ENCODE measurements at places on chromosomes 2 and 18. TPM values are rescaled to one million over a fixed set of nuclear protein-coding genes. Genes with fewer than 3 reads are reported as not detected.

DNA sequence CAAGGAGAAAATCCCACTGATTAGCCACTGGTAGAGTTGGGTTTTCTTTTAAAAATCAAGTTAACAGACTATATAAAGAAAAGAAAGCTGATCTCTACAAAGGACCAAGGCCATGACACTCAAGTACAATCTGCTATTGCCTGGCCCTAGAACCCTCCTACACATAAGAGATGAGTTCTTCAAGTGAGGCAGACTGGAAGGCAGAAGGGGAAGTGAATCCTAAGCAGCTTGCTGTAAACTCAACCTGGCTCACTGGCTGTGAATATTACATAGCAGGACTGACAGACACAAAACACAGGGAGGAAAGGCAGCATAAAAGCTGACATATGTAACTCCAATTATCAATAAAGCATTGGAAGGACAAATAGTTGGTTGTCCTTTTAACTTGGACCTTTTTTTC lies 65.4 kb downstream of the TRIP12 start:
- no peak for DNase-seq

DNA sequence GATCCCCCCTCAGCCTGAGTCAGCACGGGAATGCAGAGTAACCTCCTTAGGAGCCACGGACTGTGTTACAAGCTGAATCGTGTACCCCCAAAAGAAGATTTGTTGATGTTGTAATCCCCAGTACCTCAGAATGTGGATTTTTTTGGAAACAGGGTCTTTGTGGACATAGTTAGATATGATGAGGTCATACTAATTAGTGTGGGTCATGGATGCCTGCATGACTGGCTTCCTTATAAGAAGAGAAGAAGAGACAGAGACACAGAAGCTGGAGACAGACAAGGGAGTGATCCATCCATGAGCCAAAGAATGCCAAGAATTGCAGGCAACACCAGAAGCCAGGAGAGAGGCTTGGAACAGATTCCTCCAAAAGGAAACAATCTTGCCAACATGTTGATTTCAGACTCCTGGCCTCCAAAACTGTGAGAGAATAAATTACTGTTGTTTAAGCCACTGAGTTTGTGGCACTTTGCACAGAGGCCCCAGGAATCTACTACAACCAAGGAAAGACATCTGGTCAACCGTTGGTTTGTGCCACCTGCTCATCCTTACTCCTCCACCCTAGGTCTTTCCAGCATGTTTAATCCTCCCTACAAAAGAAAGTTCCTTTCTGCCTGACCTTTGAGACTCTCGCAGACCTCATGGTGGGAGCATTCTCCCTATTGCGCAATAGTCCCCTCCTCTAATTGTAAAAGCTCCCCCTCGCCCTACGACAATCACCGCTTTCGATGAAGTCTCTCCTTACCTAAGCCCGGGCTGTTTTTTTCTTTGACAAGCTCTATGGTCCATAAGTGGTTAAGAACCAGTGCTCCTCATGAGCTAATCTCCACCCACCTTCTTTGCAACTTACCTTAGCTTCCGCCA lies 91.6 kb downstream of the DNER start:
- DNase-seq, result no peak

GRCh38 chr18:21703241-21703820 lies 1.2 kb downstream of the ABHD3 start:
- peak; percentile 11 for DNase-seq

Gene PLEKHB2
- 43.2 TPM for total RNA-seq

Gene WDR7
- 16.8 TPM for total RNA-seq

Gene PLB1
- total RNA-seq, result 1.4 TPM
